Hypothalamus (tissue), 51 donors: ENCODE measurements at places on chromosomes 5 and 9.

DNA sequence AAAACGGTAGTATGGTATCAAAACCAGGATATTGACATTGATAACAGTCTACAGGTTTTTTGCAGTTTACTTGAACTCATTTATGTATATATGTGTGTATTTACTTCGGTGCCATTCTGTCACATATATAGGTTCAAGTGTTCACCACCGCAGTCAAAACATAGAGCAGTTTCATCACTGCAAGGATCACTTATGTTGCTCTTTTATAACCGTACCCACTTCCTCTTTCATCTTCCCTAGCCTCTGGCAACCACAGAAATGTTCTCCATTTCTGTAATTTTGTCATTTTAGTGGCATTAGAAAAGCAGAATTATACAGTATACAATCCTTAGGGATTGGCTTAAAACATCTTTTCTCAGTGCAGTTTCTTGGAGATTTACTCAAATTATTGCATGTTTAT is 90.3 kb downstream of the SH3GL2 start:
- DNase-seq: no peak

DNA sequence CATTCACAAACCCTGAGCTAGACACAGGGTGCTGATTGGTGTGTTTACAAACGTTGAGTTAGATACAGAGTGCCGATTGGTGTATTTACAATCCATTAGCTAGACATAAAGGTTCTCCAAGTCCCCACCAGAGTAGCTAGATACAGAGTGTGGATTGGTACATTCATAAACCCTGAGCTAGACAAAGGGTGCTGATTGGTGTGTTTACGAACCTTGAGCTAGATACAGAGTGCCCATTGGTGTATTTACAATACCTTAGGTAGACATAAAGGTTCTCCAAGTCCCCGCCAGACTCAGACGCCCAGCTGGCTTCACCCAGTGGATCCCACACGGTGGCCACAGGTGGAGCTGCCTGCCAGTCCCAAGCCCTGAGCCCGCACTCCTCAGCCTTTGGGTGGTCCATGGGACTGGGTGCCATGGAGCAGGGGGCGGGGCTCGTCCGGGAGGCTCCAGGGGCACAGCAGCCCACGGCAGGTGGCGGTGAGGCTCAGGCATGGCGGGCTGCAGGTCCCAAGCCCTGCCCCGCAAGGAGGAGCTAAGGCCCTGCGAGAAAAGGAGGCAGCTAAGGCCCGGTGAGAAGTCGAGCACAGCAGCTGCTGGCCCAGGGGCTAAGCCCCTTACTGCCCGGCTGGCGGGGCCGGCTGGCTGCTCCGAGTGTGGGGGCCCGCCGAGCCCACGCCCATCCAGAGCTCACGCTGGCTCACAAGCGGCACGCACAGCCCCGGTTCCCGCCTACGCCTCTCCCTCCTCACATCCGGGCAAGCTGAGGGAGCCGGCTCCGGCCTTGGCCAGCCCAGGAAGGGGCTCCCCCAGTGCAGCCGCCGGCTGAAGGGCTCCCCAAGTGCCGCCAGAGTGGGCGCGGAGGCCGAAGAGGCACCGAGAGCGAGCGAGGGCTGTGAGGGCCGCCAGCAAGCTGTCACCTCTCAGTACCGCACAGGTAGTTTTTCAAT is 1039.2 kb upstream of the CDH9 start:
- no peak for DNase-seq

GRCh38 chr5:93777620-93778019 is 36.2 kb upstream of the POU5F2 start:
- no peak for DNase-seq

GRCh38 chr5:96342581-96342980 is 90.5 kb downstream of the PCSK1 start:
- no peak for DNase-seq

DNA sequence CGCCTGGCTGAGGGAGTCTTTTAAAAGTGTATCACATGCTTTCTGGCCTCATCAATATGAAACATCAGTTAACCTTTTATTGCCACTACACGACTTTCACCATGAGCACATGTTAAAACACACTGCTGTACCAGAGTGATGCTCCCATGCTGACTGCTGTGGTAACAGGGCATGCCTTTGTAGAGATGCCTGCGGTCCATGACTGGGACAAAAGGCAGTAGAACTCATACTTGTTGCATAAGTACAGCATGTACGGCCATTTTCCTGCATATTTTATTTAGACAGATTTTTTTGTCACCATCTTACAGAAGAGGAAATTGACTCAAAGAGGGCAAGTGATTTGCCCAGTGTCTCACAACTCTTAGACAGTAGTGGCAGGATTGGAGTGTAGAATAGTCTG is 105.7 kb upstream of the ADAMTSL1 start:
- DNase-seq: no peak

DNA sequence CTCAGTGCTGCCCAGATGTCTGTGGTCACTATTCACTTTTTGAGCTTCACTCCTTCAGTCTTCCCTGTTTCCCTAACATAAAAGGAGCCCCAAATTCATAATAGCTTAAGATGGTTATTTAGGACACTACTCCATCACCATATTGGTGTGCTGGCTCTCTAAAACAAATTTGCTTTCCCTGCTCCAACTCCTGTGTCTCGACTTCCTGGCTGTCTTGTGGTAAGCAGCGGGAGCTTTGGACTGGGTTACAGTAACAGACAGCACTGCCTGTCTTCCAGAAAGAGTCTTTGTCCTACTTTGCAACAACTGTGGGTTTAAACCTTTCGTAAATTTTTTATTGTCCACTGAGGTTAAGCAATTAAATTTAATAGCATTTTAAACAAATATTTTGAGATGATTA is 389.4 kb downstream of the CDH9 start:
- DNase-seq: no peak

DNA sequence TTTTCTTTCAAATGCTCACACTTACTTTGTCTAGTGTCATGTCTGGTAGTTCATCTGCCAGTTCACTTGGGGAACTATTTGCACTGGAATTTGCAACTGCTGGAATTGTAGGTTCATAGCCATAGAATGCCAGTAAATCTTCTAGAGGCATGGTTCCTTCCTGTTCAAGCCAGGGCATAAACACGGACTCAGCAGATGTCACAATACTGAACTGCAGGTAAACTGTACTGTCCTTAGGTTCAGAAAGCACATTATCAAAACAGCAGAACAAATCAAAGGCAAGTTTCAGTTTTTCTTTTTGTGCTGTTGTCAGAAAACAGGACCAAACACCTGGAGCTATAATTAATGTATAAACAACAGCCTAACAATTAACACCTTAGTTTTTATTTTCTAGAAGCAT is 13.1 kb downstream of the MIER3 start:
- DNase-seq: no peak

DNA sequence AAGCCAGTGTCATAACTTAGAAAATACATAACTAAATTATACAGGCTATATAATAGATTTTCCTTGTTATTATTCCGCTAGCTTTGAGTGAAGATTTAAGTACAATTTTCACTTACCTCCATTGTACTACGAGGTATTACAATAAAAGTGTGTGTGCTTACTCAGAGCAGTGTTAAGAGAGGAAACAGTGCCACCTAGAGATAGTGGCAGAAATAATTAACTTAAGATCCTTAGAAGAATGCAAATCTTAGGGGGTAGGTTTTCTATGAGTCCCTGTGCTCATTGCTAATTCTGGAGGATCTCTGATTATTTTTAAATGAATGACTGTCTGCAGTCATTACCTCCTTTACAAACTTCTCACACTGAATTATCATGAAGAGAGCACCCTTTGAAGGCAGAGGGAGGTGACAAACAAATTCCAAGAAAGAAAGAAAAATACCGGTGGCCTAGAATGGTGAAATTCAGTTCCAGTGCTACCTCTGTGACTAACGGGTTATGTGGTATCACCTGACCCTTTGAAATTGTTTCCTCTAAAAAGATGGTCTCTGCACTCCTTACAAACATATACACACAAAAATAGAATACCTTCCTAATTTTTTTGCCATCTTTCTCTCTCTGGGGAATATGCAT is 379.8 kb downstream of the TRIM36 start:
- no peak for DNase-seq

GRCh38 chr9:112112519-112112918 is 62.6 kb downstream of the SUSD1 start:
- DNase-seq: no peak

- no peak for DNase-seq
Observed at GRCh38 chr5:138606378-138607064, 31.3 kb upstream of the HSPA9 start.

DNA sequence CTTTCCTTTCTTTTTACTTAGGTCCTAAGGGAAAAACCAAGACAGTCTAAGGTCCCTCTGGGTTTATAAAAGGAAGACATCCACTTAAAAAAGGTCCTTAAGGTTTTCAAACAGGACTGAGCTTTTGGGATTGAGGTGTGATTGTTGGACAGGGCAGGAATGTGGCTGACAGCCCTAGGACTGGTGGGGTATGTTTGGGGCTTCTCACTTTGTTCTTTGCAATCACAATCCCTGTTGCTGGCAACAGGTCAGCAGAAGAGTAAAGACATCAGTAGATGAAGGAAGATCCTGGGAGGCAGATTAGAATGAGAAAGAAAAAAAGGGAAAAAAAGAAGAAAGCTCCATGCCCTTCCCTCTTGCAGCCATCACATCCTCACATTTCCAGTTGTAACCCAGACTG is 101.4 kb upstream of the TARS1 start:
- no peak for DNase-seq

DNA sequence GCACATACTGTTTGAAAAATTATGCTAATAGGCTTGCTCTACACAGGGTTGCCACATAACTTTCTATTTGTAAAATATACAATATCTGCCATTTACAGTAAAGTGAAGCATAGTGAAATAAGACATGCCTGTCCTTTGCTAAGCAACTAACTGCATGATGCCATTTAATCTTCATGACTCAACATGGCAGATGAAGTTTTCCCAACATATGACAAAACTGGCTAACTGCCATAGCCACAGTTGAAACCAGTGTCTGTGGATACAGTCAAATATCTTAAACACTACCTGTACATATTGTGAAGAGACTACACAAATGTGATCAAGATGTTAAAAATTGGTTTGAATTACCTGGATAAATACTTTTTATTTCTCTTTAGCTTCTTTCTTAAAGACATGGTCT is 3.1 kb upstream of the DMAC1 start:
- no peak for DNase-seq

- DNase-seq: peak; percentile 90
Observed at GRCh38 chr9:72362680-72363139, 2.3 kb downstream of the ZFAND5 start.

DNA sequence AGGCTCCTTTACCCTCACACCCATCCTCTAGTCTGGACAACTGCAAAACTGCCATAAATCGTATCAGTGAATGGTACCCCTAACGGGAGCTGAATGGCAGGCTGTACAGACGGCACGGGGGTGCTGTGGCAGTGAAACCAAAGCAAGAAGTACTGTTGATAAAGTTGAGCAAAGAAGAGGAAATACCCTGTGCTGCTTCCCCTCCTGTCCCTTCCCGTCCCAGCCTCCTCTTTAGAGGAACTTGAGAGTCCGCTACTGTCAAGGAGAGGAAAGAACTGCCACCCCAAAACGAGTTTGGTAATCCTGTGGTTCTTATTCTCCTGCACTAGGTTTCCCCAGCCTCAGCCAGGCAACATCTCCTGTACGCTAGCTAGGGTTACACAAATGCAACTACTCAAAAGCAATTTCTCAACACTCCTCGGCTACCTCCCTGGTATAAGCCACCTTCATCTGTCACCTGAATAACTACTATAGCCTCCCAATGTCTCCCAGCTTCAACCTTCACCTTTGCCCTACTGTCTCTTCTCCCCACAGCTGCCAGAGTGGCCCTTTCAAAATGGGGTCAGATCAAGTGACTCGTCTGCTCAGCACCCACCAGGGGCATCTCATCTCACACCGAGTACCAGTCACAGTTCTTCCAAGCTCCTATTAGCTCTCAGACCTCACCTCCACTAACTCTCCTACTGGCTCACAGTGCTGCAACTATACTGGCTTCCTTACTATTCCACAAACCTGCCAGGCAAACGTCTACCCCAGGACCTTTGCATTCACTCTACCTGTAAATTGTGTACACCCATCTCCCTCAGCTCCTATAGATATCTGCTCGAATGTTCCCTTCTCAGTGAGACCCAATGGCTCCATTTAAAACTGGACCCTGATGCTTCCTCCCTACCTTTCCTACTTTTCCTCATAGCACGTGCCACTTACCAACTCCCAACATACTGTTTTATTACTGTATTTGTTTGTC is 4.1 kb downstream of the GLRX start:
- peak; percentile 9 for DNase-seq

- no peak for DNase-seq
Observed at GRCh38 chr5:167485061-167485774, 806.2 kb upstream of the WWC1 start.

DNA sequence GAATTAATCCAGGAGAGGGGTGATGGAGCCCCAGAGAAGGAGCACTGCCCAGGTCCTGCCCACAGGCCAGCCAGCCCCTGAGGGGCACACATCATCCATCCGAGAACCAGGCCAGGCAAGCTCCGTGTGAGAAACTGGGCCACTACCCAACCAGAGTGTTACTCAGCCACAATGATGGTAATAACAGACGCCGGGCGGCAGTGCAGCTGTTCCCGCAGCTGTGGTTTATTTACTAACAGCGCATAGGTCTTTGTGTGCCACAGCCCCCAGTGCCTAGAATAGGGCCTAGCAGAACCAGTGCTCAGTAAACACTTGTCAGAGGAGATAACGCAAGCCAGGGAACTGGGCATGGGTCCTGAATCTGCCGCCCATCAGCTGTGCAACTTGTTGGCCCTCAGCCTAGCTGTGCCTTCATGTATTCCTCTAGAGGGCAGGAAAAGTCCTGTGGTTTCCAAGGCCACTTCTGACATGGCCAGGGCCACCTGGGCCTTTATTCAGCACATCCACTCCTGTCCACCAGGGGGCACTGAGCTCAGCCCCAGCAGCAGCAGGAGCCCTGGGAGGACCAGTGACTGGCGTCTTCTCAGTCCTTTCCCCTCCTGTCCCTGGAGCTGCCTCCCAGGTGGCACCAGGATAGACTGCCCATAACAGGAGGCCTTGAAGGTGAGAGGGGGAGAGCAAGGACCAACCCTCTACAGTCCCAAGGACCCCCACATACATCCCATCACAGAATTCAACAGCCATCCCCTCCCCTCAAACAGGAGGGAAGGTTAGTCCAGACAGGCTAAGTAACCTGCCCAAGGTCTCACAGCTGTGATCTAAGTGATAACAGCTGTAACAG is 2.1 kb downstream of the MXD3 start:
- DNase-seq: peak; percentile 29

DNA sequence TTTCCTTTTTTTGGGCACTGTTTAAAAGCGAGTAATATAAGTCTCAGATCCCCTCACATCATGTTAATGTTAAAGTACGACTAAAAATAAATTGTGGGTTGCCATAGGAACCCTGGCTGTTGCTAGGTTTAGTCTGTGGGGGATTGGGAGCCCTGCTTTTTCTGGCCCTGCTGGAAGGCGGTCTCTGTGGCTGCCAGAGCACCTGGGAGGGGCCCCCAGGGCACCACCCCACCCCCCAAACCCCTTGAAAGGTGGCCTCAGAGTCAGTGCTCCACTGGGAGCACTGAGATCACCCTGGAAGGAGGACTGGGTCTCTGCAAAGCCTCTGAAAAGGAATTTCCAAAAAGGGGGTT is 66.2 kb upstream of the NEURL1B start:
- no peak for DNase-seq
